H4 (cell line): ENCODE measurements at places on chromosomes 11 and 22.
A peak's percentile ranks its signal among the peaks of the same experiment; 100 is the strongest.

- no peak for DNase-seq
Observed at GRCh38 chr11:11980200-11980599, 28.2 kb downstream of the DKK3 start.

DNA sequence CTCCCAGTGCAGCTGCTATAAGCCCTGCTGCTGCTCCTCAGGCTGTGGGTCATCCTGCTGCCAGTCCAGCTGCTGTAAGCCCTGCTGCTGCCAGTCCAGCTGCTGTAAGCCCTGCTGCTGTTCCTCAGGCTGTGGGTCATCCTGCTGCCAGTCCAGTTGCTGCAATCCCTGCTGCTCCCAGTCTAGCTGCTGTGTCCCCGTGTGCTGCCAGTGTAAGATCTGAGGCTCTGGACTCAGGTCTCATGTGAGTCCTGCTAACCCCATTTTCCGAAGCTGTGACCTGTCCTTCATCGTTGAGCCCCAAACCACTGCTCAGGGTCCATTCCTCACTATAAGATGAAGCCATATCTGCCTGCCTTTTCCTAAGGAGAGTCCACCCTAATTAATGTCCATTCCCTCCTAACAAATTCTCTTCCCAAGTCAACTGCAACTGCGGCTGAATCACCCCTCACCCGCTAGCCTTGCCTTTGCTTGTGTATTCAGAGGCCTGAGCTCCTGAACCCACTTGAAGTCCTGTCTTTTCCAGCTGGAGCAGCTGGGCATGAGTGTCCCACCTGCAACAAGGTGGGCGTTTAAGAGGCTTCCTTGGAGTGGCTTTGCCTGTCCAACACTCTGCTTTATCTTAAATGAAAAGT lies 626 bp downstream of the KRTAP5-7 start:
- DNase-seq, result no peak

DNA sequence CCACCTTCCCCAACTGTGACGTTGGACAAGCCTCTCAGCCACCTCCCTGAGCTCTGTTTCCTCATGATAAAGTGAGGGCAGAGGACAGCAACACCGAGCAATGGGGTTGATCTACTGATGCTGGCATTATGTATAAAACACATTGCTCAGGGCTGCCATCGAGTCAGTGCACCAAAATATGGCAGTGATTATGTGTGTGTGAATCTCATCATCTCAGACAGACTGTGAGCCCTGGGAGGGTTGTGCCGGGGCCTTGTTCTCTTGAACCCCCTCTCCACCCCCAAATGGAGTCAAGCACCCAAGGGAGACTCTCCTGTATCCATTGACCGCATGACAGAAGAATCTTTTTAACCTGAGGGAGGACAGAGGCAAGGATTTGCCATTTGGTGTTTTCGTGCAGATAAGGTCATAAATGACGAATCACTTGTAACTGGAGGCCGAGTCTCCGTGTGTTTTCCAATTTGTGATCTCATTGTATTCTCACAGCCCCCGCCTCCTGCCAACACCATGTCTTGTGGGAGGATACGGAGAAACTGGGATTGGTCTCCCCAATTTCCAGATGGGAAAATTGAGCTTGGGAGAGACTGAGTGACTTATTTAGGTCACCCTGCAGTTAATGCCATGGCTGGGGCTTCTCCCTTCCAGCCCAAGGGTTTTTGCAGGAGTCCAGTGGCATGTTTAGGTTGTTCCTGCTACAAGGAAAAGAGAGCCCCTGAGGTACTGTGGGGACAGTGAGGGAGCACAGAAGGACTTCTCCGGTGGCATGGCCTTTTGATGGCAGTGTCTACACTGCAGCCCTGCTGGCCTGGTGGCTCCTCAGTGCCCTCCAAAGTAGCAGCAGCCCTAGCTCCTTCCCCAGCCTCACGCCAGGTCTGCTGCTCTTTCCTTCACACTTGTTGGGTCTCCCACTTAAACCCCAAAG lies 52.4 kb downstream of the CHRDL2 start:
- no peak for DNase-seq

DNA sequence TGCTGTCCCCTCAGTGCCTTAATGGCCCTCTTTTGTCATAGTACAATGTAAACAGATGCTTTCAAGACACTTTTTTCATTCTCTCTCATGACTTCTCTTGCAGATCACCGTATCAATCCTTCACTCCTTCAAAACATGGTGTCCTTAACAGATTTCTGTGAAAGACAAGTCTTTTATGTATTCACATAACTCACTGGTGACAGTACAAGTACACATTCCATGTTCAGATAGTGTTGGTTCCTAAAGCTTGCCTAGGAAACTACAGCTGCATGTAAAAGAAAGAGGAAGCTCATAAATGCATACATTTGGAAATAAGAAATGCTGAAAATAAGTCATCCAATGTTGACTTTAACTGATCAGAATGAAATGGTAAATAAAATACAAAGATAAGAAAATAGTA lies 5.0 kb upstream of the OR52E6 start:
- DNase-seq, result no peak

- DNase-seq, result no peak
Observed at GRCh38 chr11:45907911-45908370, 870 bp upstream of the FREY1 start.

DNA sequence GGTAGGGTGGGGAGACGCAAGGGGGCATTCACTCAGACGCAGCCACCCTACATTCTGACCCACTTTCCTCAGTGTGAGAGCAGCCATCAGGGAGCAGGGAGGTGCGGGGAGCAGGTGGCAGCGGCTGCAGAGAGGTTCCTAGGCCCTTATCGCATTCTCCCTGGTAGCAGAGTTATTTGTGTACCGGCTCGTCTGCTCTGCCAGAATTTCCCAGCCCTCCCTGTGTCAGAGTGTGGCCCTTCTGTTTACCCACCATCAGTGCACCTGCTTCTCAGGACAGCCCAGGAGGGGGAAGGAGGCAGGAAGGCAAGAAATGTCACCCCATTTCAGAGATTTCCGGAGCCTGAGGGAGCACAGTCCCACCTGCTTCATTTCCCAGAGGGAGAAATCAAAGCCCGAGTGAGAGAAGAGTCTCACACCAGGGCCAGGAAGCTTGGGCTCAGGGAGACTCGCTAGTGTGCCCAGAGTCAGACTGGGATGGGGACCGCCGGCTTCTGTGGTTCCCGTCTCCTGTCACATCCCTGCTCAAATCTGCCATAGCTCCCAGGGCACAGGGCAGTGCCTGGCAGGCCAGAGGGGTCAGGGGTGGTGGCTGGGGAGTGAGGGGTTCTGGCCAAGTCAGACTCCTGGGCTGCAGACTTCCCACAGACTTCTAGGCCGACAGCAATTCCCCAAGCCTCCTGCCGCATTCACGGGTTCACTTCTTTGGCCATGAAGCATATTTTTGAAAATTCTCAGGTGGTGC lies 49.7 kb downstream of the ARRB1 start:
- no peak for DNase-seq

DNA sequence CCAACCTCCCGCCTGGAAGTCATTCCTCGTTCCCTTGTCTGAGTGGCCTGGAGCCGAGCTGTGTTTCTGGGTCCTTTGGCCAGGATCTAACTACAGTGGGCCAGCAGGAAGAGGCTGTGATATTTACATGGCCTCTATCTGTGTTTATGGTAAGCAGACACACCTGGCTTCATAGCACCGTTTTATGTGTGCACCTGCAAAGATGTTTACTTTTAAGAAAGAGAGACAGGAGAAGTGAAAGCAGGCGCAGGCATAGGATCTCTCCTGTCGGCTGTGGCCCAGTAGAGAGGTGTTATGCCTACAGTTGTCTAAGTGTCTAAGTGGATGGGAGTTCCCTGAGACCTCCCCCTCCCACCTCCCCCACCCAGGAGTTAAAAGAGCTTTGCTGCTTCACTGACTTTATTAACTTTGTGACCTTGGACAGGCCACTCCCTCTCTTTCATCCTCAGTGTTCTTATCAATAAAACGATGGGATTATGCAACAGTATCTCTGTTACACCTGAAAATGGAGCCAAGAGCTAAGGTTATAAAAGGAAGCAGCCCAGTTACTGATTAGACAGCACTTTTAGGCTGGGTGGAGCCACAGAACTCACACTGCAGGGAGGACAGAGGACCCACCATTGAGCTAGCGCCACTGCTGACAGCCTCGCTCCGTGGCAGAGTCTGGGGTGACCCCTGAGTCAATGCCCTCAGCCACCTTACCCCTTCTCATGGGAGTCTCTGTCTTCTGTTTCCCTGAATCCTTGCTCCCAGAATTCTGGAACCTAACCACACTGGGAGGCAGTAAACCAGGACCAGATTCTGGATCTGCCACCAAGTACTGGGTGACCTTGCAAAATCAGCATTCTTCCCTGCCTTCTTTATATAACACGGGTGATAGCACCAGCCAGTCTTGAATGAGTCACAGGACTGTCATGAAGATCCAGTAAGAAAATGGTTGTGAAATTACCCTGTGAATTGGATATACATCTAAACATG lies 22.0 kb downstream of the ST14 start:
- DNase-seq, result peak; percentile 29

DNA sequence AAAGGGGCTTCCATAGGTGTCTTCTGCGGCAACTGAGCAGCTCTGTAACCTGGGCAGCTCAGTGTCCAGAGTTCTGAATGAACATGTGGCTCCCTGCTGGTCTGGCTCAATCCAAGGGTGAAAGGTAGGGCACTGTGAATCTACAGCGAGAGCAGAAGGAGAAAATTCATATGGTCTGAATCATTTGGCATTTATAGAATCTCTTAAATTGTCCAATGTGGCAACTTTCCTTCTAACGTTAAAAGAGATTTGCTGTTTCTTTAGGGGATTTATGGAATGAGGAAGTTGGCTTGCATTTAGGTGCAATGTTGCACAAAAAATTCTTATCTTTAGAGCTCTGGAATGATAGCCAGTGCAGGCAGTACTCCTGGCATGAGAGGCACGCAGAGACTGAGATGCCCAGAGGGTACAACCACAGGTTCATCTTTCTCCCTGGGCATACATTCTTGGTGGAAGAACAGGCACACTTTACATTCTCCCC lies 17.0 kb downstream of the ATXN10 start:
- DNase-seq, result peak; percentile 59

DNA sequence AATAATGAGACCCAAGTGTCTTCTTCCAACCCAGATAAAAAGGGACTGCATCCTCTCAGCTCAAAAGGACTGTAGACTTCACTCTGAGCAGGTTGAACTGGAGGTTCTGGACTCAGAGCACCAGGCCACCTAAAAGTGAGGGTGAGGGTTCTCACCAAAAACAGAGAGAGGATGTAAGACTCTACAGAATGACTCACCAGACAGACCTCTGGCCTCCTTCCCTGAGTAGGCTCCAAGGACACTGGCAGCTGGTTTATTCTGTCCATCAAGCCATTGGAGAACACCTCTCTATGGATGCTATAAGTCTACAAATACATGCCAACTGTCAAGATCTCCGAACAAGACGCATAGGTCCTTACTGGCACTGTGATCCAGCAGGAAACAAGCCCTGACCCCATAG lies 27.2 kb downstream of the FEZ1 start:
- DNase-seq, result no peak

GRCh38 chr11:34052608-34053160 lies 1.2 kb downstream of the CAPRIN1 start:
- DNase-seq, result no peak

- no peak for DNase-seq
Observed at GRCh38 chr11:19869466-19869865, 156.8 kb downstream of the NAV2 start.

- no peak for DNase-seq
Observed at GRCh38 chr11:130608287-130608686, 159.8 kb downstream of the ADAMTS15 start.

DNA sequence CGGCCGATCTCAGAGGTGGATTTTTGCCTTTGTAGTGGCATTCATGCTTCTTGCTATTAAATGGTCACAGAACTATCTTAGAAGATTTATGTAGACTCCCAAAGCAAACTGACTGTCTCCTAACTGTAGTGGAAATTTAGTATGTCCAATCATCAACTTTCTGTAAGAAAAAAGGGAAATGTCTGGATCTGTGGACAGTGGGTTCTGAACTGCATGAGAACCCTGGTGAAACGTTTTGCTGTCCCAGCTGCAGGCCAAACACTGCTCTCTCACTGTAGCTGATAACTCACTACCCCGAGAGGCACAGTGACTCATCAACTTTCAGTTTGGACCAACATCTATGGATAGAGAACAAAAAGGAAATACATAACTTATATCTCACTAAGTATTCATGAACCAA lies 387.1 kb downstream of the SOX6 start:
- peak; percentile 89 for DNase-seq

DNA sequence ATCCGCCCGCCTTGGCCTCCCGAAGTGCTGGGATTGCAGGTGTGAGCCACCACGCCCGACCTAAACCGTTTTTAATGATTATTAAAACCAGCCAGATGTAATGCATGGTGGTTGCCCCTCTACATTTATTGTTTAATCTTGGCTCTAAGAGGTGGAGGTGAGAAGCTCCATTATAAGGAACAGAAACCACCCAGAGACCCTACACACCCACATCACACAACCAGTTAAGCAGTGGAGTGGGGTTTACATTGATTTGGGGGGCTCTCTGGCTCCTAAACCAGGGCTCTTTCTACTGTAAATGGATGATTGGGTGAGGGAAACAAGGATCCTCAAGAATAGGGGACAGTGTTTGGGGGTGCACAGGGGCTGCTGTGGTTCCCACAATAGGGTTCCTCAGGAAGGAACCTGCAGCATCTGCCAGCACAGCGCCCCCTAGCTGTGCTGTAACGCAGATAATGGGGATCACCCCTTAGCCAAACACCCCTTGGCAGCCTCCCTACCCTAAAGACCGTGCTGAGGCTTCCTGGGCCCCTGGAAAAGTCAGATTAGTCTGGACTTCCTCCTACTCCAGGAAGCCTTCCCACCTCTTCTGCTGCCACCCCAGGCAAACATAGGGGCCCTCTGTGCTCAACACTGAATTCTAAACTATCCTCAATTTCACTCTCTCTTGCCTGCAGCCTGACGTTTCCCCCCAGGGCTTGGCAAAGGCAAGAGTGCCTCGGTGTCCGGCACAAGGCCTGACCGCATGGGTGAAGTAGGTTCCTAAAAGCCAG lies 2.4 kb downstream of the MPST start:
- no peak for DNase-seq

- DNase-seq, result no peak
Observed at GRCh38 chr11:8177136-8177535, 8.3 kb upstream of the RIC3 start.

GRCh38 chr11:66768088-66768521 lies 39.1 kb upstream of the SPTBN2 start:
- DNase-seq, result no peak

- no peak for DNase-seq
Observed at GRCh38 chr11:2120359-2121100, 18.7 kb downstream of the IGF2 start.

- DNase-seq, result no peak
Observed at GRCh38 chr22:45497351-45498145, 5.1 kb upstream of the FBLN1 start.

- DNase-seq, result peak; percentile 32
Observed at GRCh38 chr22:22959147-22959827, 71.7 kb downstream of the IGLL5 start.
